HuH-7.5 (cell line): ENCODE measurements at places on chromosomes 6 and 20.
A peak's percentile ranks its signal among the peaks of the same experiment; 100 is the strongest.

- DNase-seq: no peak
Measured at GRCh38 chr20:58871533-58872102, 19.1 kb downstream of the GNAS start.

DNA sequence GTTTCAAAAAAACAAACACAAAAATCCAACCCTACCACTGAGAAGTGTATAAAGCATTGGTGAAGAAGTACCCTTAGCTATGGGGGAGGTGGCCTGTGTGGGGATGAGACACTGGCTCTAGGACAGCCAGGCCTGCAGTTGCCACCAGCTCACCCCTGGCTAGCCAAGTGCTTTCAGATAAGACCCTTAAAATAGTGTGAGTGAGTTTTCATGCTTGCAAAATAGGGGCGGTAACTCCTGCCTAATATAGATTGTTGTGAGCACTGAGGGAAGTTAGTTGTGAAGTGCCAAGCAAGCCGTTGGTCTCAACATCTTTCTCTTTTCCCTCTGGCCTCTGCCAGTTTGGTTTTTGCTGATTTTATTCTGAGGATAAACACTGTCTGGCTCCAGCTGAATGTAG is 11.3 kb downstream of the PPP1R3G start:
- DNase-seq: no peak

DNA sequence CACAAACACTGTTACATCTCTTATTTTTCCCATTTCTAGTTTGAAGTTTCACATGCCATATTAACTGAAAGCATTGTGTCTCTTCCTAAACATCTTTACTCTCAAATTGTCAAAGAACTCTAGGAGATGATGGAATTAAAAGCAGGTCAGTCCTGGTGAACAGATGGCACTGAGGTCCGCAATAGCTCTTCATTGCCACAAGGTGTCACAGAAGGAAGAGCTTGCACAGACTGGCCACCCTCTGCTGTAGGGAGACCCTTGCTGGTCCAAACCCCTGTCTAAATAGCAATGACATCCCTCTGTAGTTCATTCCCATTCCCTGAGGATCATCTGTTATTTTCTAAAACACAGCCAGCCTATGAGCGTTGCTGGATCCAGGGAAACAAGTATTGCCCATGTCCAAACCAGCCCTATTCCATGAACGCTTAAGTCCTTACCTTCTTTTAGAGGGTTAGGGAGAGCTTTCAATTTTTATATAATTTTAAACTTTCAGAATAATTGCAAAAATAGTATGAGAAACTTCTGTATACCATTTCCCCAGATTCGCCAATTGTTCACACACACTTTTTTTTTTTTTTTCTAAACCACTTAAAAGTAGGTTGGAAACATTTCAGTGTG is 10.1 kb upstream of the HDAC2 start:
- no peak for DNase-seq

DNA sequence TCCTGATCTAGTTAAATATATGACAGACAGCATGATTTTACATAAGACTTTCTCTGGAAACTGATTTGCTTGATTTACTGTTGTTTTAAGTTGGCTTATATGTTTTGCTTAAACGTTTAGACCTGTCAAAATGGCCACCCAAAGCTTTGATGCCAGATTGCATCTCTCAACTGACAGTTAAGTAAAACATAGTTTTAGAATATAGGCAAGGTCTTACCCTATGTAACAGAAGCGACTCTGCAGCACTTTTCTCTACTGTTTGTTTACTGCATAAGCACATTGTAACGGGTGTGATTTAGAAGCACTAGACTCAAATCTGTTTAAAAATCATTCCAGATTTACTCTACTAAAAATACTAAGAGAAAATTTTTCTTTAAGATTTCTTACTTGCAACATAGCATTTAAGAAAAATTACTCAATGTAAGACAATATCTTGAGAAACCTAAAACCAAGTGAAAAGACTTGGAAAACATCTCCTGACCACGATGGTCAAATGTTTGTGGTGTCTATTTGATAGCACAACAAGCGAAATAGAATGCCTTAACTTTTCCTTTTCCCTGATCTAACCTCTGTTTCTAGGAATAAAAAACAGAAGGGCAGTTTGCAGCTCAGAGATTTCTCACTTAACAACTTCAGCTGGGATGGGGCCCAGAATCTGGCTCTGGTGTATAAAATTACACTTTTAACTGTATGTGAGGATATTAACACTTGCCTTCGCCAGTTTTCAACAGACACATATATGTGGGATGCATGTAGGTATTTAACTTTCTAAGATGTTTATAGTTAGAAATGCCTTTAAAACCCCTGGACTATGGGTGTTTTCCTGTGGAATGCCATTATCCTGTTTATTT is 47.4 kb downstream of the AIG1 start:
- DNase-seq: no peak

GRCh38 chr20:36532388-36532787 is 8.9 kb upstream of the MYL9 start:
- no peak for DNase-seq

DNA sequence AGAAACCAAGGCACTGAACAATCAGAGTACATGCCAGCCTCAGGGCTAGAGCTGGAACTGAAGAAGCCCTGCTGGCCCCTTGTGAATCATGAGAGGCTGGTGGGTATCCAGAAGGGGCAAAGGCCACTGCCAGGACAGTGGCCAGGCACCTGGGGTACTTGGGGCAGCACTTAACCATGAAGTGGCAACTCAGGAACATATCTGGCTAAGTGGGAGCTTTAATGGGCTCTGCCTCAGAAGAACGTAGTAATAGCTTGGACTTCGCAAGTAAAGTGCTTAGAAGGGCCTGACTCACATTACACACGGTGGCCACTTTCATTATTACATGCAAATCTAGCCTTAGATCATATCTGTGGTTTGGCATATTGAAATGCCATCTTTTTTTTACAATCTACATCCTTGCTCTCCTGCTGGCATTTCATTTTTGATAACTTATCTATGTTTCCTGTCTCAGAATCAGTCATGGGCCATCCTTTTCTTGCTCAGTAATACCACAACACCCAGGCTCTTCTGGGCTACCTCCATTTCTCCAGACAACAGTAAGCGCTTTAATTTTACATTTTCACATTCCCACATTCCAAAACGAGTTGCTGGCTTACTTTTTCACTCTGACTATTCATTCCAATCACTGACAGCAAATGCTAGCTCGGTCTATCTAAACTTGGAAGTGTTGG is 21.6 kb downstream of the NAPB start:
- no peak for DNase-seq

DNA sequence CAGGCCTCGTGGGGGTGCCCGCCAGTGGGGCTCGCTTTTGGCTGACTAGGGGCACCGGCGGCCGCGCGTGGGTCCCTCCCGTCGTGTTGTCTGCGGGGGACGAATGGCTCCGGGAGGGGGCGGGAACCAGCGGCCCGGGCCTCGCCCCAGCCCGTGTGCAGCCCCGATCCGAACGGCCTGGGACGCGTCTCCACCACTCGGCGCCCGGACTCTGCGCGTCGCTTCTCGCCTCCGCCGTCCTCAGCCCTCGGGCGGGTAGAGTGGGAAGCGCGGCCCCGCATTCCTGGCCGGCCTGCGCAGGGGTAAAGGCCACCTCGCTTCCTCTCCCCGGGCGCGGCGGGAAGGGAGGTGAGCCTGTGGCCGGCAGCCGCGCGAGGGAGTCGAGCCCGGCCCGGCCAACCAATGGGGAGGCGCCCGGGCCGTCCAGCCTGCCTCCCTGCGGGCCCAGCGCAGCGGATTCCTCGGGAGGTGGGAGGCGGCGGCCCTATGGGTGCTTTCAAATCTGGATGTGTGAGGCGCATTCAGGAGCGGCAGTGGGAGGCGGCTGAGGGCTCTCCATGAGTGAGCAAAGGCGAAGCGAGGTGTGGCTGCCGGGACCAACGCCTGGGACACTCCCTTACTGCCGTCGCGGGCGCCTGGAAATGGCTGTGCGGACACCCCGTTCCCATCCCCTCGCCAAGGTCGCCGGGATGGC is 1.1 kb upstream of the ZBTB46 start:
- DNase-seq: peak; percentile 90

- DNase-seq: peak; percentile 51
Measured at GRCh38 chr6:150667977-150668716, 68.5 kb downstream of the PLEKHG1 start.

DNA sequence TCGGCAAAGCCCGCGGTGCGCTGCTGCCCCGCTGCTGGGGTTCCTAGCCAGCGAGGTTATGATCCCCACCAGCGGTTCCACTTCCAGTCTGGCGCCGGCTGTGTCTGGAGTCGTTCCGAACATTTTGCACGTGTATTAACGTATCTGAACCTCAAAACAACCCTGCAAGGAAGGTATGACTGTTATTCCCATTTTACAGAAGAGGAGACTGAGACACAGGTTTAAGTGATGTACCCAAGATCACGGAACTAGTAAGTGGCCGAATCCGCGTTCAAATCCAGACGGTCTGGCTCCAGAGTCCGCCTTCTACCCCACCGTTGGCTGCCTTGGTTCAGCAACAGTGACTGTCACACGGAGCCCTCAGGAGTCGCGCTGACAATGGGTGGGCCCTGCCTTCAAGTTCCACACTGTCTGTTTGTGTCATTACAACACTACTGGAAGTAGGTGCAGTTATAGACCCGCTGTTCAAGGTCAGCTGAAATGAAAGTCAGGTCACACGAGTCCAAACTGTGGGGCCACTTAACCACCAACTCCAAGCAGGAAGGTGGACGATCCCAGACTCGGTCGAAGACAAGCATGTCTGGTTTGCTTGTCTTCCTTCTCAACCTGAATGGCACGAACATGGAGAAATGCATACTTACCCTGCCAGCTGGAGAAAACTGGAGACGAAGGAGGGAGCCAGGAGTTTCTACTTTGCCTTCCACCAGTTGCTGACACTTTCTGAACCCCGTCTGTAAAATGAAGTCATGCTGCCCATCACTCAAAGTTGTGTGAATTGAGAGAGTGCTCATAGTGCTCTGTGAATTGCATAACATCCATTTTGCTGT is 803 bp upstream of the SRXN1 start:
- DNase-seq: no peak

DNA sequence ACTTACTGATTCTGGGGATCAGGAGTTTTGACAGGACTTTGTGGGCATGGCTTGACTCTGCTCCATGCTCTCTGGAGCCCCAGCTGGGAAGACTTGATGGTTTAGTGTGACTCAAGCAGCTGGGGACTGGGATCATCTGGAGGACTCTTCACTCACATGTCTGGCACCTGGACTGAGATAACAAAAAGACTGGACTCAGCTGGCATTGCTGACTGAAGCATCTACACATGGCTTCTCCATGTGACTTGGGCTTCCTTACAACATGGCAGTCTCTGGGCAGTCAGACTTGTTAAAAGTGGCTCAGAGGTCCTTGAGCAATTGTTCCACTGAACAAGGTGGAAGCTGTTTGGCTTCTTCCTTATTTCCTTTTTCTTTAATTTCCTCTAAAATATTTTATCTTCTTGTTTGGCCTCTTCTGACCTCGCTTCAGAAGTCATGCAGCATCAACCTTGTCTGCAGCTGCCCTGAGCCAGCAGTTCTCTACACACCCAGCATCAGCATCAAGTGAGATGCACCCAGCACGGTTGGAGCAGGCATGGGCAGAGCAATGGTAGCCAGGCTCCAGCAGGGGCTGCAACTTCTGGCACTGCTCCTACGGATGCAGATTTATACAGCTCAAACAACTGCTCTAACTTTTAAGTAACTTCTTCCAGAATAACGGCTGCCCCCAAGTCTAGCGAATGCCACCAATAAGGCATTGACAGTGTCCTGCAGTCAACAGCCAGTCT is 5.6 kb upstream of the HM13 start:
- no peak for DNase-seq

GRCh38 chr20:54385746-54386145 is 89.6 kb upstream of the DOK5 start:
- DNase-seq: no peak

GRCh38 chr6:79672631-79673111 is 41.5 kb downstream of the SH3BGRL2 start:
- DNase-seq: no peak

- DNase-seq: no peak
Measured at GRCh38 chr6:21245488-21245887, 348.1 kb upstream of the SOX4 start.

GRCh38 chr20:34842143-34842542 is 16.7 kb upstream of the NCOA6 start:
- DNase-seq: no peak

DNA sequence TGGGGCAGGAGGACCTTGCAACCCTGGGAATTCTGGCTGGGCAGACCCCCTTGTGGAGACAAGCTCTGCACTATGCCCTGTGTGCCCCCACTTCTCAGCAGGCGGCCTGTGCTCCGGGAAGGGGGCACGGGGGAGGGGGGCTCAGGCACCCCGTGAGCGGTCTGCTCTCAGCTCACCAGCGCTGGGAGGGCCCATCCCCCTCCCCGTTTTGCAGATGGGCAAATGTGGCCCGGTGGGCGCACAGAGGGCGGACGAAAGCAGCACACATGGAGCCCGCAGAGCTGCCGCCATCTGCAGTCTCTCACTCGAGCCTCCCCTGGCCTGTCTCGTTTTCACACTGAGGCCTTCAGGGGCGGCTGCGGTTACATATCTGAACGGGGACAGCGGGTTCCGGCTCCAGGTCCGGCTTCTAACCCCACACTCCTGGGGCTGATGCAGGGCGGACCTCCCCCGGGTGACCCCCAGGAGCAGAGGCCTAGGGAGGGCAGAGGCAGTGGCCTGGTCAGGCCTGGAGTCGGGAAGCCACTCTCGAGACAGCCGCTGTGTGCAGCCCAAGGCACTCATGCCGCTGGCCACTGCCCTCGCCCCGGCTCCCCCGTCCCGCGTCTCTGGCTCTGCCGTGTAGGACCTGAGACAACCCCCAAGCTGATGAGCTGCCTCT is 13.9 kb downstream of the CHRNA4 start:
- no peak for DNase-seq

DNA sequence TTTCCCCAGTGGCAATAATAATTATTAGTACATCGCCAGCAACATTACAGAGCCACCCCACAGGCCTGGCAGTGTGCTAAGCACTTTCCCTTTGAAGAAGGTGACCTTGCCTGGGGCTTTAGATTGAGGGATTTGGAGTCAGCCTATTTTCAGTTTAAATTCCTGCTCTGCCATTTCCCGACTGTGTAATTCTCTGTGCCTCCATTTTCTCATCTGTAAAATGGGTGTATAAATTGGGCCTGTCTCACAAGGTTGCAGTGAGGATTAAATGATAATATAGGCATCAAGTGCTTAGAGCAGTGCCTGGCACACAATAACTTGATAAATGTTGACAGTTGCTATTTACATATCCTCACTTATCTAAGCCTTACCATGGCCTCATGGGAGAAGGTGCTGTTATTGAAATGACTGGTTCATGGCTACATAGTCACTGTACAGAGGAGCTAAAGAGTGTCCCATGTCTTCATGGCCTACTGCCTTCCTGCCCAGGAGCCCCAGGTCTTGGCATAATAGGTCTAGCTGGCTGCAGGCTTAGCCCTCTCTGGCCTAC is 5.1 kb upstream of the SCRT2 start:
- no peak for DNase-seq
